ENCODE measurements at places on chromosomes 5 and 9.

GRCh38 chr5:89313044-89313443 lies 430.1 kb upstream of the MEF2C start:
- DNase-seq = no peak

DNA sequence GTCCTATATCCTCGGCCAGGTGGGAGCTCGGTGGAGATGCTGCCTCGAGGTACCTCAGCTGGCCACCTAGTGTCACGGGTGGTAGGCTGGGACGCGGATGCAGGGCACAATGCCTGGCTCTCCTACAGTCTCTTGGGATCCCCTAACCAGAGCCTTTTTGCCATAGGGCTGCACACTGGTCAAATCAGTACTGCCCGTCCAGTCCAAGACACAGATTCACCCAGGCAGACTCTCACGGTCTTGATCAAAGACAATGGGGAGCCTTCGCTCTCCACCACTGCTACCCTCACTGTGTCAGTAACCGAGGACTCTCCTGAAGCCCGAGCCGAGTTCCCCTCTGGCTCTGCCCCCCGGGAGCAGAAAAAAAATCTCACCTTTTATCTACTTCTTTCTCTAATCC lies 2.0 kb downstream of the PCDHGC3 start:
- peak; percentile 83 for DNase-seq

- no peak for DNase-seq
These were observed 978.7 kb upstream of the NUDT12 start for GRCh38 chr5:104541141-104541785.

DNA sequence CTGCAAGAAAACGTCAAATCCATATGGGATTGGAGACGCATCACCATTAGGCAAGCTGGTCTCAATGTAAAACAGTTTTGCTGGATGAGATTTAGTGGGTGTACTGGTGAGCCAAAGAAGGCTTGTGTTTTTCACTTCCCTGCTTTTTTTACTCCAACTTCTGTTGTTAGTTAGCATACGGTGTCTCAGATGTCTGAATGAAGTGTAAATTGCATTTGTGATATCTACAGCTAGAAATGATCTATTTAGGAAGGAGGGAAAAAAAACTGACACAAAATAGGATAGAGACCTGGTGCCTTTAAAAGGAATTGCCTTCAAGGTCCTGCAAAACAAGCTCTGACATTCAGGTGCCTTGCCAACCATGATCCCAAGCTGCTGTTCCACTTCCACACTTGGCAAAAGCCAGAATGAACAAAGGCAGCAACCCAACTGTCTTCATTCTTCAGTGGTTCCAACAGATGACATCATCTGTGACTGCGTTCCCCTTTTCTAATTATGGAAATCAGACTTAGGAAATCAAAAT lies 104.2 kb upstream of the RAI14 start:
- no peak for DNase-seq

DNA sequence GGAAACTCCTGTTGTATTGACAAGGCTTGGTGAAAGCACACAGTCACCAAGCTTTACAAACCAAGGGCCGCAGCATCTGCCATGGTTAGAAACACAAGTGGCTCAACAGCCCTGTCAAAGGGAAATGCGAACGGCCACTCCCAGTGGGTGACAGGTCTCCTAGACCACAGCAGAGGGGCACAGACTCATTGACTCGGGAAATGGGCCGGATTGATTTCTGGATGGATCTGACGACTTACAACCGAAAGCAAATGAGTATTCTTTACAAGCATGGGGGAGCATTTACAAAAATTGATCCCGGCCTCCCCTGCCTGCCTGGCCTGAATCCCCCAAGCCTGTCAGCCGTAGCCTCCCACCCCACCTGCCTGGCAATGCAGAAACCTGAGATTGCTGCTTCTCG lies 48.2 kb downstream of the ADAMTS2 start:
- peak; percentile 60 for DNase-seq

GRCh38 chr5:60339691-60340201 lies 360.2 kb downstream of the DEPDC1B start:
- no peak for DNase-seq

DNA sequence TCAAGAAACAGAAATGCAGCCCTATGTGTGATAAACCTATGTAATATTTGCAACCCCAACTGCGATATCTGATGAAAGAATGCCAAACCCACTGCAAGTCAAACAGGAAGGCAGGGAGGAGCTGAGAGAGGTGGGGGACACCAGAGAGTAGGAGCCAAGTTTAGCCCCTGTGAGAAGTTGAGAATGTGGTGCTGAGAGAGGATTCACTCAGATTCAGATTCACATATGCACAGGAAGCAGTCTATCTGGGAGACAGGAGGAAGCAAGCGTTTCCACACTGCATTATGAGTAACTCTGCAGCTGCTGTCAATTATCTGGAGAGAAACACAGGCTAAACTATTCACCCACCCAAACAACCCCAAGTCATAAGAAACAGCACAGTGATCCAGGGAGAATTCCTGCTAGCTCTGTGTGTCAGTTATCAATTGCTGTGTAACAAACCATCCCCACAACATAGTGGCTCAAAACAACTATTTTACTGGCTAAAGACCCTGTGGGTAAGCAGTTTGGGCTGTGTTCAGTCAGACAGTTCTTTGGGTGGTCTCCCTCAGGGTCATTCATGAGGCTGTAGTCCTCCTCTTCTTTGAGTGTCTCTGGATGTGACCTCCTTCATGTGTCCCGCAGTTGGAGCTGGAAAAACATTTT lies 161.9 kb upstream of the RAI14 start:
- DNase-seq = peak; percentile 42

- no peak for DNase-seq
These were observed 34.7 kb downstream of the CSNK1G3 start for GRCh38 chr5:123546657-123547056.

DNA sequence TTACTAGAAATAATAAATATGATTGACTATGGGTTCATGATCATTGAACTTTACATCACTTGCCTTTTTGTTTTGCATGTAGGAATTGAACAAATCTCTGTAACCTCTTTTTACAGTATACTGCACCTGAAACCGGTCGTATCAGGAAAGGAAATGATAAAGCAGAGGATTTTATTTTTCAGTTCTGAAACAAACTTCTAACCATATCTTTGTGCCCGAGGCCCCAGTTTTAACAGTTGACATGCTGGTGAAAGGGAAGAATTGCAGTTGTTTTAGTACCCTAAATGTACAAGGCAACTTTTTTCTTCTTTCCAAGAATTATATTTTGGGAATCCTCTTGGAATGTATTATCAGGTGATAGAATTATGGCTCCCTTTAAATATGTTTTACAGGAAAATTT lies 27.8 kb downstream of the TMEM38B start:
- DNase-seq = peak; percentile 19

- peak; percentile 21 for DNase-seq
These were observed 91.0 kb upstream of the GNAQ start for GRCh38 chr9:78122631-78123030.

DNA sequence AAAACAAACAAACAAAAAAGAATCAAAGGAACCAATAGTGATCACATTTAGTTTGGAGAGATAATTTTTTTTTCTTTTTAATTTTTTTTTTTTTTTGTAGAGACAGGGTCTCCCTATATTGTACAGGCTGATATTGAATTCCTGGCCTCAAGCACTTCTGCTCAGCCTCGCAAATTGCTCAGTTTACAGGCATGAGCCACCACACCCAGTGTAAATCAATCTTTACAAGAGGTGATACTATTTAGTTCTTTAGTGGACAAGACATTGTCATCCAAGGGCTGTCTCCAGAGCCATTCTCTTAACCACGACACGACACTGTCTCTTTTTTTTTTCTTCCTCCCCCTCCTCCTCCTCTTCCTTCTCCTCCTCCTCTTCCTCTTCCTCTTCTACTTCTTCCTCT lies 29.6 kb downstream of the ERAP2 start:
- DNase-seq = no peak

DNA sequence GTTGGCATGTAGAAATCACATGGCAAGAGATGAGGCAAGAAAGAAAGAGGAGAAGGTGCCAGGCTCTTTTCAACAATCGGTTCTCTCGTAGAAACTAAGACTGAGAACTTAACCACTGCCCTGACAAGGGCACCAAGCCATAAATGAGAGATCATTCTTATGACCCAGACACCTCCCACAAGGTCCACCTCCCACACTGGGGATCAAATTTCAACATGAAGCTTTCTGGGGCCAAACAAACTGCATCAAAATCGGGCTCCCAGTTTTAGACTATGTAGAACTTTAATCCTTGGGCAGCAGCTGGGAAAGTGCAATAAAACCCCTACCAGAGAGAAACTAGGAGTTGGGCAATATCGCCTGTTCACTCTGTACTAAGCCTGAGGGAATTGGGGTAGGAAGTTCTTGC lies 150.2 kb upstream of the CCDC152 start:
- no peak for DNase-seq

DNA sequence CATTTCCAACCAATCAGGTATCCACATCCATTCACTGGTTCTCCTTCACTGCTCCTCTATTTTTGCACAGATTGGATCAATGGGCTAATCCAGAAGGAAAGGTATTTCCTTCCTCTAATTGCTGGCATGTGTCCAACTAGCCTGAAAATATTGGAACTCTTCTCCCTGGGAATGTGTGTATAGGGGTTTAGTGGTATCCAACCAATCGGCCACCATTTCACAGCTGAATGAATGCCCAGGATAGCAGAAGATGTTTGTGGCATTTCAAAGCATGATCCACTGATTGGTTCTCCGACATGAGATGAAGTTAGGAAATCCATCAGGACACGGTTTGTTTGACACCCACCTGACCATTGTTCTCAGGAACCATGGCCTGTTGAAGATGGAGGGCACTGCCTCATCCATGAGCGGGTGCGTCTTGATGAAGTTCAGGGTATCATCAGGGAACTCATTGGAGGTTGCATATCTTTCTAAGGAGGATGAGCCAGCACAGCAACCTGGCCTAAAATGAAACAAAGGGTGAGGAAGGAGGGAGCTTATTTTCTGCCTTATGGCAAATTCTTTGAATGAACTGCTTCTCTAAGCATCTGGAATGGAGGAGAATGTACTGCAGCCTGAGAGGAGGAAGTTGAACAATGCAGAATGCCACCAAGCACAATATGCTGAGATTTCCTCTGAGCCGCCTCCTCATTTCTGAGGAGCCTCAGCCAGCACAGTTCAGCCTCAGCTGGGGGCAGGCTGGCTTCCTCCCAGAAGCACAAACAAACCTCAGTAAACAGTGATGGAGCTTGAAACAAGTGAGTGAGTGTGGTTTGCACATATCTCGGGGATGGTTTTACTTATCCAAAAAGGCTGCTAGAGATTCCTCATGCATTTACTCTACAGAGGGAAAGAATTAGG lies 94.6 kb downstream of the SEMA6A start:
- no peak for DNase-seq

DNA sequence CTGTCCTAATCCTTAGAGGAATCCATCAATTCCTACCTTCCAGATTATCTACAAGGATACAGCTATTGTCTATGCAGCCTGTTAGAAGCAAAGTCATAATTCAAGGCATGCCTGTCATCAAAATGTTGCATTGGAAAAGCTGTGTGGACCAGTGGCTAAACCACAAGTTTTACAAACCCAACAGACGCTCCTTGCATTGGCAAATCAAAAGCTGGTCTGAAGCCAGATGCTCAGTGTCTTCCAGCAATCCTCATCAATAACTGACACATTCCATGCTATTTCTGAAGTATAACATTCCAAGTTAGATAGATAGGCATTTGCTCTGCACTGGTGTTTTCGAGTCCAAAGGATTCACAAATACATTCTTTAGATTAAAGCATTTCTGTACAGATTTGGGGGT lies 213.6 kb downstream of the EBF1 start:
- DNase-seq = no peak

DNA sequence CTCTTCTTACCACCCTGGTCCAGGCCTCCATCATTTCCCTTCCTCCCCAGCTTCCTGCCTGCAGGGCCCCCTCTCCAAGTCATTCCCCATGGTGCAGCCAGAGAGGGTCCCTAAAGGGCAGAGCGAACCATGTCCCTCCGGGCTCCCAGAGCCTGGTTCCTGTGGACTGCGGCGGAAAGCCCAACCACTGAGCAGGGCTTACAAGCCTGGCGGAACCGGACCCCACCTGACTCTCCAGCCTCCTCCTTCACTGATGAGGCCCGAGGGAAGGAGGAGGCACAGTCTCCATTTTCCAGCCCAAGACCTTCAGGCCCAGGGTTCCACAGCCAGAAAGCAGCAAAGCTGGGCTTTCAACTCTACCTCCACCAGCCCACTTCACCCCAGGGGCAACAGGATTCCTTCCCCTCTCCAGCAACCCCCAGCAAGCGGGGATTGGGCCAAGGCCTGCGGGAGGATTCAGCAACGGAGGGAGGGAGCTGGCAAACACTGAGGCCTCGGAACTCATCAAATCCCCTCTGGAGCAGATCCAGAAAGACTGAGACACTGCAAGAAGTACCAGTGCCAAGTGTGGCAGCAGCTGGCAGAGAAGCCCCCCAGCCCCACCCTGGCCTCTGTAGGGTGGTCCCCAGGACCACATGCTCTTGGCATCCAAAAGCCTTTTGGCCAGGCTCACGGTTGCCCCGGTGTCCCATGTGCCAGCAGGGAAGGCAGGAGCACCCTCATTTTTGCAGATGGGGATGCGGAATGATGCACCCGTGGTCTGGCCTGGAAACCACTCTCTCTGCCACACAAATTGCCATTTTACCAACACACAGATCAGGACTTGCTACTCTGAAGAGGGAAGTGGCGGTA lies 3.1 kb downstream of the FAM163B start:
- DNase-seq = peak; percentile 58

DNA sequence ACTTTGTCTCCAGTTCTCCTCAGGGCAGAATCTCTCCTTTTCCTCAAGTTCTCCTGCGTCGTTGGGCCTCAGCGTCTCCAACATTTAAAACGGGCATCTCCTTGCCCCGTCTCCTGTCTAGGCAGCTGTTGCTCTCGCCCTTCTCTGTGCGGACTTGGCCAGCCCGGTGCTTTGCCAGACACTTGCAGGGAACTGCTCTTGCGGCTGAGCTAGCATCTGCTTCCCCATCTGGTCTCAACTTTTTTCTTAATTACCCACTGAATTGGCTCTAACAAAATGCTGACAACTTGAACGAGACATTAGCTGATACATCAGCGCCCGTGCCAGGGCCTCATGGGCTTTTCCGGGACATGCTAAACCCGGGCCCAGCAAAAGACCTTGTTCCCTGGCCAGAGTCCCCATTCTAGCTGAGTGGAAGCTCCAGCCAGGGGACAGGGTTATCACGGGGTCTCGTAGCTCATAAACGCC lies 25.1 kb downstream of the ZNF618 start:
- DNase-seq = no peak

DNA sequence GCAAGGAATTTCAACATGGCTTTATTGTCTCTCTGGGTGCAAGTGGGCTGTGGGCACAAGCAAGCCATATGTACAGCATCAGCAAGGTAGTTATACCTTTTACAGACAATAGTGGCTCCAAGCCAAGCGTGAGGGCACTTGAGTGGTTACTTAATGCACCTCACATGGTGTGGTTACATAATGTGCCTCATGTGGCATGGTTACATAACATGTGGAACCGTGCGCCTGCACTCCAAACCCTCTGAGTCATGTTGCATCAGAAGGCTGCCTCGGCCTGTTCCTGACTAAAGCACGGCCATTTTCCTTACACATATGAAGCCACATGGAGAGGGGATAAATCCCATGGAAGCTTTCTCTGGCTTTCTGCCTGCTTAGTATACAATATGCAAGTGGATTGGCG lies 150.9 kb downstream of the OSTF1 start:
- DNase-seq = no peak
